GM06990 (cell line): ENCODE measurements at places on chromosomes 5 and 9.
A peak's percentile ranks its signal among the peaks of the same experiment; 100 is the strongest.

- peak; percentile 6 for DNase-seq
These were observed 80.0 kb upstream of the TUT7 start for GRCh38 chr9:86434039-86434726.

- DNase-seq: no peak
These were observed 30.9 kb downstream of the GDNF start for GRCh38 chr5:37808945-37809344.

DNA sequence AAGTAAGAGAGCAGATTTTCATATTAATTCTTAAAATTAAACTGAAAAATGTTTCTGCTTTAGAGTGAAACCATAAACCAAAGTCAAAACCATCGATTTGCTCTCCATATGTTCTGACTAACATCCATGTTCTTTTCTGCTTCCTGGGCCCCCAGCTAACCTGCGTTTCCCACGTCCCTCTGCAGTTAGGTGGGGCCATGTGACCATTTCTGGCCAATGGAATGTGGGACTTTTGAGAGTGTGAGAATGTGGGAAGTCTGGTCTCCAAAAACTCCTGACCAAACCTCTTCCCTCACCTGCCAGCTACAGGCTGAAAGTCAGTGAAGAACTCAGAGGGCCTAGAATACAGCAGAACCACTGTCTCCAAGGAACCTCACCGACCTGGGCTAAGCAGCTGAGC is 44.9 kb downstream of the ANKH start:
- no peak for DNase-seq

DNA sequence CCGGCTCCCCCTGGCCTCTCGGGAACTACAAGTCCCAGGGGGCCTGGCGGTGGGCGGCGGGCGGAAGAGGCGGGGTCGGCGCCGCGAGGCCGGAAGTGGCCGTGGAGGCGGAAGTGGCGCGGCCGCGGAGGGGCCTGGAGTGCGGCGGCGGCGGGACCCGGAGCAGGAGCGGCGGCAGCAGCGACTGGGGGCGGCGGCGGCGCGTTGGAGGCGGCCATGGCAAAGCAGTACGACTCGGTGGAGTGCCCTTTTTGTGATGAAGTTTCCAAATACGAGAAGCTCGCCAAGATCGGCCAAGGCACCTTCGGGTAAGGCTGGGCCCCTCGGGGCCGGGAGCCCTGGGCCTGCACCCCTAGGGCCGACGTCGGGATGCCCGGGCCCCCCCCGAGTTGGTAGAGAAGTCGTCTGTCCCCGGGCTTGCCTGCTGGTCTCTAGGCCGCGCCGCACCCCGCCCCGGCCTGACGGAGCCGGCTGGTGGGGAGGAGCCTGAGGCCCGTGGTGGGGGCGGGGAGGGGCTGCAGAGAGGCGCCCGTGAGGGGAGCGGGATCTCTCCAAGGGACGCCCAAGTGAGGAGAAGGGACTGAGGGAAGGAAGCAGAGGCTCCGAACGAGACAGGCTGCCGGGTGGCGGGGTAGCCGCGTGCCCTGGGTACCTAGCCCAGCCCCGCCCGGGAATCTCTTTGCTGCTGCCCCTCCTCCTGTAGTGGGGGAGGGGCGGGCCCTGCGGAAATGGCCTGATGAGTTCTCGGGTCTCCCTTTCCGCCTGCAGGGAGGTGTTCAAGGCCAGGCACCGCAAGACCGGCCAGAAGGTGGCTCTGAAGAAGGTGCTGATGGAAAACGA is at the start of gene CDK9:
Gene CDK9 (plus strand): TSS at position 102 of the 840 bp plus-strand sequence. CDS start 115 bp downstream, at position 217.
- DNase-seq: peak; percentile 93

- DNase-seq: no peak
These were observed 118.6 kb upstream of the IRX4 start for GRCh38 chr5:2001300-2001699.

GRCh38 chr9:75907329-75907728 is 16.9 kb downstream of the PCSK5 start:
- no peak for DNase-seq

- no peak for DNase-seq
These were observed 88.6 kb downstream of the ANKRD31 start for GRCh38 chr5:75148051-75148450.

DNA sequence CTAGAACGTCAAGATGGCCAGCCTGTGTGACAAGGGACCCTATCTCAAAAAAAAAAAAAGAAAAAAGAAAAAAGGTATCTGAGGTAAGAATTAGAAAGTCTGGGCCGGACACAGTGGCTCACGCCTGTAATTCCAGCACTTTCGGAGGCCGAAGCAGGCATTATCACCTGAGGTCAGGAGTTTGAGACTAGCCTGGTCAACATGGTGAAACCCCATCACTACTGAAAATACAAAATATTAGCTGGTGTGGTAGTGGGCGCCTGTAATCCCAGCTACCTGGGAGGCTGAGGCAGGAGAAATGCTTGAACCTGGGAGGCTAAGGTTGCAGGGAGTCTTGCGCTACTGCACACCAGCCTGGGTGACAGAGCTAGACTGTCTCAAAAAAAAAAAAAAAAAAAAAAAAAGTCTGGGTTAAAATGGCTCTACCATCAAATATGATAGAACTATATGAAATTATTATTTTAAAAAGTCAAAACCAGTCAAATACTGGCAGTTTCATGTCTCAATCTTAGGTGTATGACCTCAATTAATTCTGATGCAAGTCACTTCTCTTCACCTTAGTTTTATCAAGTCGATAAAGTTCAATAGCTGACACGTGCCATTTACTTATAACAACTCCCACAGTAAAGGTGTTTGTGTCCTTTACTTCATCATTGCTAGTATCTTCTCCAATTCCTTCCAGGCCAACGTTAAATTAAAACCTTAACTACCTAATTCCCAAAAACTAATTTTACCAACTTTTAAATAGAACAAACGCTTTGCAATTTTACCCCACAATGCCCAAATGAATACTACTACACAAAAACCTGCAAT is 1.1 kb downstream of the RPS23 start:
- no peak for DNase-seq

DNA sequence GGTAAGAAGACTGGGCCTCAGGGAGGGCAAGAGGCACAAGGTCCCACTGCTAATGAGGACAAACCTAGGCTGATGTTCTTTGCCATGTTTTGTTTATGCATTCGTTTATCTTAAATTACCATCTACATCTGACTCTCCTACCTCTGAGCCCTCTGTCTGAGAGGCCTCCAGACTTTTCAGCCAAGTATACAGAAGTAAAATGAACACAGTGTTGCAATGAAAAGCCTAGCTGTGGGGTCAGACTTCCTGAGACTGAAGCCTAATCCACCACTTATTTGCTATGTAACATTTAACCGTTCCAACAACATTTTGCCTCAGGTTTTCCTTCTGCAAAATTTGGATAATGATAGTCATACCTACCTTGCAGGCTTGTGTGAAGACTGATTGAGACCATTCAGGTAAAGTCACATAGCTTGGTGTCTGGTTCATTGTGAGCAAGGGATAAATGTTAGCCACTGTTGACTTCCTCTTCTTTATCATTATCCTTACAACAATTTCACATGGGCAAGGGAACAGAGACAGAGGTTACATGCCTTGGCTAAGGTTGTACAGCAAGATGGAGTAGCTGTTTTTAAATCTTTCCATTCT is 374.9 kb upstream of the CLINT1 start:
- no peak for DNase-seq

GRCh38 chr5:659496-660263 is 33.5 kb downstream of the TPPP start:
- no peak for DNase-seq

GRCh38 chr5:2614571-2614970 is 136.9 kb downstream of the IRX2 start:
- no peak for DNase-seq
